ENCODE measurements at places on chromosomes 5 and 9.

DNA sequence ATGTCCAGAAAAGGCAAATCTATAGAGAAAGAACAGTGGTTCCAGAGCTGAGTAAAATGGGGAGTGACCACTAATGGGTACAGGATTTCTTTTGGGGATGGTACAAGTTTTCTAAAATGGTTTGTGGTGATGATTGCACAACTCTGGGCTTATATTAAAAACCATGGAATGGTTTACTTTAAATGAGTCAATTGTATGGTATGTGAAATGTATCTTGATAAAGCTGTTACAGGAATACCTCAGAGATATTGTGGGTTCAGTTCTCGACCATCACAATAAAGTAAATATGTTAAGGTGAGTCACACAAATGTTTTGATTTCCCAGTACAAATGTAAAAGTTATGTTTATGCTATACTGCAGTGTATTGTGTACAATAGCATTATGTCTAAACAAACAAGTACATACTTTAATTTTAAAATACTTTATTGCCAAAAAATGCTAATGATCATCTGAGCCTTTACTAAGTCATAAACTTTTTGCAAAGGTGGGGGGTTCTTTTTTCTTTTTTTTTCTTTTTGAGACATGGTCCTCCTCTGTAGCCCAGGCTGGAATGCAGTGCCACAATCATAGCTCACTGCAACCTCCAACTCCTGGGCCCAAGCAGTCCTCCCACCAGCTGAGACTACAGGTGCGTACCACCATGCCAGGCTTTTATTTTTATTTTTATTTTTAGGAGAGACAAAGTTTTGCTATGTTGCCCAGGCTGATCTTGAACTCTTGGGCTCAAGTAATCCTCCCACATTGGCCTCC lies 65.9 kb downstream of the SHOC1 start:
- no peak for DNase-seq

GRCh38 chr9:37337301-37337890 lies 85.1 kb upstream of the GRHPR start:
- no peak for DNase-seq

DNA sequence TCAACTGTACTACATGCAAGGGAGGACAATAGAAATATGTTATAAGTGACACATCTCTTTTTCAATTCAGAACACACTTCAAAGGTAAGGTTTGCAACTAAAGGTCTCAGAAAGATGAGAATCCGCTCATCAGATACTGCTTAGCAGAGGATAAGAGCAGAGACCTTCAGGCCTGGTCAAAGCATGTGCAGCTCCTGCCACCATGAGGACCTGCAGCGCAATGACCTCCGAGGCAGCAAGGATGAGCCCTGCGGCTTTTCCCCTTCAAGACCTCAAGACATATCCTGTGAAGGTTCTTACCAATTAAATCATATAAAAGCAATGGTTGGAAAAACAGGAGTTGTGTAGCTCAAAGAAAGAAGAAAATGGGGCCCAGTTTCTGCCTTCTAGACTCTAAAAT lies 135.8 kb downstream of the TRIM36 start:
- peak; percentile 22 for DNase-seq

DNA sequence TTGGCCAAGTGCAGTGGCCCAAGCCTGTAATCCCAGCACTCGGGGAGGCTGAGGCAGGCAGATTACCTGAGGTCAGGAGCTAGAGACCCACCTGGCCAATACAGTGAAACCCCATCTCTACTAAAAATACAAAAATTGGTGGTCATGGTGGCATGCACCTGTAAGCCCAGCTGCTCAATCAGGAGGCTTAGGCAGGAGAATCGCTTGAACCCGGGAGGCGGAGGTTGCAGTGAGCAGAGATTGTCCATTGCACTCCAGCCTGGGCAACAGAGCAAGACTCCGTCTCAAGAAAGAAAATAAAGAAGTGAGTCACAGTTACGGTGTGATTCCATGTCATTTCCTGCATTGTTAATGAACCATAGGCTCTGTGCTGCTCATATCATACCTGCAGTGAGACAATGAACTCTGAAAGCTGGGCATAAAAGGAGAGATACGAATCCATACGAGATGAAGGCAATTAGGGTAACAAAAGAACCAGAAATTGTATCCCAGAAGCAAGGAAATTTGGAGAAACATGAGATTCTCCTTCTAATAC lies 44.6 kb downstream of the TIMD4 start:
- DNase-seq: no peak

- no peak for DNase-seq
These were observed 382.5 kb downstream of the PLK2 start for GRCh38 chr5:58077416-58077815.

- DNase-seq: no peak
These were observed 353.7 kb downstream of the SLCO4C1 start for GRCh38 chr5:101942321-101942882.

GRCh38 chr9:114366334-114367128 lies 21.3 kb downstream of the AKNA start:
- DNase-seq: peak; percentile 22

GRCh38 chr5:98454904-98455303 lies 318.6 kb upstream of the RGMB start:
- DNase-seq: no peak

DNA sequence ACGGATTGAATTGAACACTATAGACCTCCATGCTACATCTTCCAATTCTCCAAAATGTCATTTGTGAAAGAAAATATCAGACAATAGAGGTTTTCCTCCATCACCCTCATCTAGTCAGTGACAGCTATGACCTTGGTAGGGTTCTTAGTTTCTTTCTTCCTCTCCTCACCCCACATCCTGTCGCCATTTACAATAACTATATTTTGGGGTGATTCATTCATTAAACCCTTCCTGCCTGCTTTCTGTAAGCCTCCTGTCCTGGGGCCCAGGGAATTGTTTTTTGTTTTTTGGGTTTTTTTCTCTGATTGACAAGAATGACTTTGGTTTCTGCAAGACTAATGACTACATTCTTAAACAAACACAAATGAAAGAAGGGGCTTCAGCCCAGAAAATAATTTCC lies 82.6 kb downstream of the PRELID2 start:
- no peak for DNase-seq

DNA sequence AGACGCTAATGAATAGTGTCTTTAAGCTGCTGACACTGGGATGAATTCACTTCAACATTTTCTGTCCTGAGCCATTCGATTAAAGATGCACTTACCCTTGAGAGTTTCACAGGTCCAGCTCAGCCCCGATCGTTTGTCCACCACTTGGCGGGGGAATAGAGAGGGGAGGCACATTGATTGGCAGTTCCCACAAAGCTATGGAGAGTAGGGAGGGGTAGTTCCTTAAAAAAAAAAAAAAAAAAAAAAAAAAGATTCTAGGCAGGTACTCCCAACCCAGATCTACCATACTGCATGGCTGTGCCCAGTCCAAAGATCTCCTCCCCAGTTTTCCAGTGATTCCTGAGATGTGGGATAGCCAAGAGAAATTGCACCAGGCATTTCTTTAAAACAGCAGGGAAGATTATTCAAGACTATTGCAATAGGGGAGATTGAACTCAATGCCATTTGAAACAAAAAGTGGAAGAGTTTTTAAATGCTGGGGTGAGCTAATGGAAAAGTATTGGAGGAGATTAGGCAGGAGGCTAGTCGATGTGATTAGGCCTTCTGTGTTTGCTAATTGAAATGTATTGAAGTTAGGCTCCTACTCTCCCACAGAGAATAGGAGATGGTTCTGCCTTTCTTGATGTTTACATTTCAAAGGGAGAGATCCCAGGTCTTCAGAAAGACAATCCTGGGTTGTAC lies 2217.4 kb upstream of the WWC1 start:
- no peak for DNase-seq

DNA sequence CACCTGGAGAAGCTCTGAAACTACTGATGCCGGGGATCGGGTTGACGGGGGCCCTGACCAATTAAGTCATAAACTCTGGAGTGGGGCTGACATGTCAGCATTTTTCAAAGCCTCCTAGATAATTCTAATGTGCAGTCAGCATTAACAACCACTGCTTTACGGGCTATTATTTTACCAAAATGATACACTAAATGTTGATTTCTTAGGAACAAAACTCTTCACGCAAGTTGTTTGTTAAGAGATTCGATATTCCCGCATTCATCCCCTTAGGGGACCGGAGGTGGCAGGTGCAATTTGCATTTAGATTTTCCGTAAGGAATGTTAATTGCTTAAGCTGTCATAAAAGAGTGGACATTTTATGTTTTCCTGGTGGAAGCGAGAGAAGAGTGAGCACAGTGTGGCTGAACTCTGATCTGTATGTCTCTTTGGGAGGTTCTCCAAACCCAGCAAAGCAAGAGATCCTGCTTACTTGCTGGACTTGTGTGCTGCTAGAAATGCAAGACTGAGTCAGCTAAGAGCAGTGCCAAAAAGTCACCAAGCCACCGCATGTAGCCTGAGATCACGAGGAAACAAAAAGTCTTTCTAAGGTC lies 77.6 kb downstream of the UGCG start:
- DNase-seq: no peak

- no peak for DNase-seq
These were observed 1.5 kb upstream of the LYSMD3 start for GRCh38 chr5:90530736-90531487.

- no peak for DNase-seq
These were observed 43.6 kb upstream of the ABCA1 start for GRCh38 chr9:104971511-104971910.

DNA sequence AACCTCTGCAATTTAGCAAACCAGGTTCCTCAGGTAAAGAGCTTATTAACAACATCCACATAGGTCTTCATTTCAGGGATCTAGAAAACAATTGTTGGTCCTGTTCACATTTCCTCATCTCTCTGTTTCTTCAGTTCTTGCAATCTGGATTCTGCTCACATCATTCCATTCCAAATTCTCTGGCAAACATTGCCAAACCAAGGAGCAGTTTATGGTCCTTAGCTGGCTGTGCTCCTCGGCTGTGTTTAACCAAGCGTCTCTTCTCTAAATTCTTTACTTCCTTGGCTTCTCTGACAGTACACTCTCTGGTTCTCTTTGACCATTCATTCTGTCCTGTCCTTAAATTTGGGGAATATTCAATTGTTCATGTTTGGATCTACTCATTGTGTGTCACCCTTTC lies 65.8 kb upstream of the RANBP3L start:
- no peak for DNase-seq

DNA sequence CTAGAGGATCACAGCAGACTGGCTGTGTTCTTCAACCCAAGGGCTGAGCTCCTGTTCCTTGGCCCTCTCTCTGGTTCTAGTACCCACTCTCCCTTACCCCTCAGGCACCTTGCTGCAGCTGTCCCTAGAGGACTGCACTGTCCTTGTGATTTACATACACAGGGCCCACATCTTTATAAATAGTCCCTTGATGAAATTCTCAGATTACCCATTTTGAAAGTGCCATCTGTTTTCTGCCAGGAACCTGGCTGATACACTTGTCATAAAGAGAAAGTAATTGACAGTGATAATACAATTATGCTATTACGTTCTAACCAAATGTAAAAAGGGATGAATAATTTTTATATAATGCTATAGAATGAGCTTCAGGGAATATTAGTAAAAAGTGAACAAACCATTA lies 16.5 kb upstream of the SPARC start:
- no peak for DNase-seq

GRCh38 chr9:33820231-33820745 lies 3.3 kb downstream of the UBE2R2 start:
- no peak for DNase-seq

- DNase-seq: no peak
These were observed 367.9 kb upstream of the ADAMTSL1 start for GRCh38 chr9:18106006-18106560.

DNA sequence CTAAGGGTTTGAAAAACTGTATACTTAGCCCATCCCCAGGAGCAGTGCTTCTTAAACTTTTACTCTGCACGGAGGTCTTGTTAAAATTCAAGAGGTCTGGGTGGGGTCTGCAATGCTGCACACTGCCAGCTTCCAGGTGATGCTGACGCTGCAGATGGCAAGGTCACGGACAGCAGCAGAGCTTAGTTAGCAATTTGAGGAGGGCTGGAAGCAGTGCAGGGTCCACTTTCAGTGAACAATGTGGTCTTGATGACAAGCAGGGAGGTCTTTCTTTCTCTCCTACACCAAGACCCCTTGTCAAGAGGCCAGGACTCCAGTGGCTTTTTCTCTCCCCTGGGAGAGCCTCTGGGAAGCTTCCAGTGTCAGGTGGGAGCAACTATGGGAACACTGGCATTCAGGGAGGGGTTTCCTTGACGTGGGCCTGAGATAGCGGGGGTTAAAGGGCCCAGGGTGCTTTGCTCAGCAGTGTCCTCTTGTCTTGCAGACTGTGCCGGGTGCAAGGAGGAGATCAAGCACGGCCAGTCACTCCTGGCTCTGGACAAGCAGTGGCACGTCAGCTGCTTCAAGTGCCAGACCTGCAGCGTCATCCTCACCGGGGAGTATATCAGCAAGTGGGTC lies 65.0 kb upstream of the AFAP1L1 start:
- DNase-seq: no peak

DNA sequence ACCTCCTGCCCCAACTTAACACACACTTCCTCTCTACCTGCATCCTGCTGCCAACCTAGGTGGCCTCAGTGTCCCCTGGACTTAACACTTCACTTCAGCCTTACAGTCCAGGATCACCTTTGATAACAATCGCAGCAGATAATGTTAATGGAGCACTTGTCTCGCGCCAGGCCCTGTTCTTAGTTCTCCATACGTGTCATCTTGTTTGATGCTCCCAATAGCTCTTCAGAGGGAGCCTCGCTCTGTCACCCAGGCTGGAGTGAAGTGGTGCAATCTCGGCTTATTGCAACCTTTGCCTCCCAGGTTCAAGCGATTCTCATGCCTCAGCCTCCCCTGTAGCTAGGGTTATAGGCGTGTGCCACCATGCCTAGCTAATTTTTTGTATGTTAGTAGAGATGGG lies 62.7 kb upstream of the SHB start:
- no peak for DNase-seq

GRCh38 chr9:81119591-81119990 lies 569.8 kb downstream of the TLE1 start:
- no peak for DNase-seq

- no peak for DNase-seq
These were observed 115.7 kb downstream of the FBXL17 start for GRCh38 chr5:108266242-108266641.

- DNase-seq: no peak
These were observed 2.2 kb upstream of the UBAC1 start for GRCh38 chr9:135963338-135963737.

DNA sequence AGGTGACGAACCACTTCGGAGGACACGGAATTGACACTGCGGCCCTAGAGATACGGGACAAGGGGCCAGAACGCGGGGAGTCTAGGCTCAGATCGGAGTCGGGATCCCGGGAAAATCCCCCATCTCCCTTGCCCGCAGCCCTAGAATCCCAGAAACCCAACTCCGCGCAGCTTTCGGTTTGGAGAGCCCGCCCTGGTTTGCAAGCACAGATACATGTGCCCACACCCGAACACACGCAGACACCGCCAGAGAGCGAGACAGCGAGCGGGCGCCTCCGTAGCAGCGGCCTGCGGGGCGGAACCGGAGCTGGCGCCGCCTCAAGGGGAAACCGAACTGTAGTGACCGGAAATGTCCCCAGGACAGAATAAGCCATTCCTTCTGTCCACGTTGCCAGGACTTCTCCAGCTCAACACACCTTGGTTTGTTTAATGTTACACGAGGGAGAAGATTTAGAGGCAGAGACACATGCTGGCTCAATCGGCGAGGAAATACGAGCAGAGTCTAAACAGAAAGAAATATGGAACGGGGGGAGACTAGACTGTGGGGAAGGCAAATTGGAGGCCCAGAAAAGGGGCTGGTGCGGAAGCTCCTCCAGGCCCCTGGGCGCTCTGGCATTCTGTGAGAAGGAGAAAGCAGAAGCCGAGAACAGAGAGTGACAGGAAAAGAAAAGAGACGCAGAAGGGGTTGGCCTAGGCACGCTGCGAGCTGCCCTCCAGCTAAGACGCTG lies 2.9 kb upstream of the PAX5 start:
- DNase-seq: peak; percentile 56
